NCI-H187 (cell line): ENCODE measurements at places on chromosomes 4 and X.

DNA sequence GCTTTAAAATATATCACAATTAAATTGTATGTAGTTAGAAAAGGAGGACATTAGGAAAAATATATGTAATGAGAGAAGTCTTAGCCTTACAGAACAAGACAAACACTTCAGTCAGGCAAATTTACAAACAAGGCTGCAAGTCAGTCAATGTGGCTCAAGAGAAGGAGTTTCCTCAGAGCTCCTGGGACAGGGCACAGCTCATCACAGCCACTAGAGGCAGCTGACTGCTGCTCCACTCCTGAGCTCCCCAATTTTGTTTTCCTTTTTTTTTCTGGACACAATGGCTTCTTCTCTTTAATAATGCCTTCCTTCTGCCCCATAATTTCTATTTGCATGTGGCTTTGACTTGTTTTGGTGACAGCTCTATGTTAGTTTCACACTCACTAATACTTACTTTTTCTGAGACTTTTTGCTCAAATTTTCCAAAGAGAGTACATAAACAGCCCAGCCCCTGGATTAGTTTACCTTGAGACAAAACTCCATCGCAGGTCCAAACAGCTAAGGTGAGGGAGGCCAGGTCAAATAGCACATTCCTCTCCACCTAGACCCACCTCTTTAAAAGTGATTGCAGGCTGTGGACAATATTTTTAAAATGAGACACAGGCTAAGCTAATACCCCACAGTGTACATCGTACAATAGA, 850.4 kb upstream of the FRG1 start:
- DNase-seq, result no peak

DNA sequence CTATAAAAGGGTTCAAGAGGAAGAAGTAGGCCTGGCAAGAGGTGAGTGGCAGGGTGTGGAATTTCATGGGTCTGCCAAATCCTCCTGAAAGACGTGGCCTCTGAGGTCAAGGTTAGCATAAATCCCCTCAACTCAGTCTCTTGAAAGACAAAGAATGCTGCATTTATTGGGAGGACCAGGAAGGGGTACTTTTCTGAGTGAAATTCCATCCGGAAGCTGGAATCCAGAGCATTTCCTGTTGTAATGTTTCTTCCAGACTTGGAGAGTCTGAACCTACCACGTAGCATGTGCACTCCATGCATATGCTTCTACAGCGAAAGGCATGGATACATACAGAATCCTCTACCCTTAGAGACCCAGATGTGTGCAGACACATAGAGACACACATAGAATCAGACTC, 13.4 kb upstream of the FGD1 start:
- DNase-seq, result no peak

DNA sequence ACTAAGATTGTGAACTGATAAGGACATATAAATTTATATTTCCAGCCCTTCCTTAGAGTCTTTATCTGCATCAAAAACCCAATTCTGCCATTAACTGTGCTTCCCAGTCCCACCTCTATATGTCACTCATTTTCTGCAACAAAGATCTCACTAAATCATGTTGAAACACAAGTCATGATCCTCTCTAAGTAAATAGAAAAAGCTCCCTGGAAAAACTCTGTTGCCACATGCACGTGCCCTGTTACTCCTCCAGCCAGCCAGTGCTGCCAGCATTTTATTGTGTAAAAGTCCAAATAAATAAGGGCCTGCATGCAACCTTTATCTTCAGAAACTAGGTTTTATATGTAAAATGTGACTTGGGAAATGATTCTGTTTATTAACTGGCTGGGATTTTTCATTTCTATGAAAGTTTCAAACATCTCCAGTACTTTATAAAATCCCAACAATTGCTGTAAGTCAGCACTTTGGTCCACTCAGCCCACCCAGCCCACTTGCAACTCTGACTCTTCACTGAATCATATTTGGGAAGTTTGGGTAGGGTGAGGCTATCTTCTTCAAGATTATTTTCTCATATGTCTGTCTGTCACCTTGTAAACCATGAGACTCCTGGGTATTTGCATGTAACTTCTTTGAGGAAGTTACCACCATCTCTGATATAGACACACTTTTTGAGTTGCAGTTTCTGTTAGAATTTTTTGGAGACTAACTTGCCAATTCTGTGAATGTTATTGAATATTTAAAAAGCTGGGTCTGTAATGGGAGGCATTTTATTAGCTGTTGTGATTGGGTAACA, 40.0 kb upstream of the SMARCA5 start:
- DNase-seq, result no peak

- DNase-seq, result peak; percentile 83
Observed at GRCh38 chr4:40514497-40514951, 115.1 kb downstream of the RBM47 start.

DNA sequence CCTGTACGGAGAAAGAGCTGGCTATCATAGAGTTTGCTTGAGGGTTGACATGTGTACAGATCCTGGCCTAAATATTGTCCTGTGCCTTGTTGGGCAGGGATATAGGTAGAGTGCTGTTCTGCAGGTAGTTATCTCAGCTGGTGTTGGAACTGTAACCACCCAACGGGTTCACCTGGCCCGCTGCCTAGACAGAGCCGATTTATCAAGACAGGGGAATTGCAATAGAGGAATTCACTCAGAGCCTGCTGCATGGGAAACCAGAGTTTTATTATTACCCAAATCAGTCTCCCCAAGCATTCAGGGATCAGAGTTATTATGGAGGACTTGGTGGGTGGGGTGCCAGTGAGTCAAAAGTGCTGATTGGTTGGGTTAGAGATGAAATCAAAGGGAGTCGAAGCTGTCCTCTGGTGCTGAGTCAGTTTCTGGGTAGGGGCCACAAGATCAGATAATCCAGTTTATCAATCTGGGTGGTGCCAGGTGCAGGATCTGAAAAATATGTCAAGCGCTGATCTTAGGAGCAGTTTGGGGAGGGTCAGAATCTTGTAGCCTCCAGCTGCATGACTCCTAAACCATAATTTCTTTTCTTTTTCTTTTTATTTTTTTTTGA, 42.5 kb upstream of the XIAP start:
- DNase-seq, result no peak

GRCh38 chr4:168076989-168077725, 15.2 kb upstream of the ANXA10 start:
- no peak for DNase-seq

DNA sequence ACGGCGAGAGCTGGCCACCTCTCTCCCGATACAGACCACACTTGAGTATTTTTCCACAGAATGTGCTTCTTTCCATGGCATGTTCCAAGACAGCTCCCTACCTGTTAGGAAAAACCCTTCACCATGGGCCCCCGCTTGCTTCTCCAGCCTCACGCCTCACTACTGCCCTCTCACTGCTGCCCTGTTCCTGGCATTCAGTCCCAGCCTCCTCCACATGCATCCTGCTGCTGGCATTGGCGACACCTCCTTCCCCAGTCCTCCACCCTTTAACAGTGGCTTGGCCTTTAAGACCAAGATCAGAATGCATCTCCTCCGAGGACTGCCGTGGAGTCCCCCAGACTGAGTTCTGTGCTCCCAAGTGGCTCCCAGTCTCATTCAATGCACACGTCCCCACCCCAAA, 10.7 kb downstream of the PNMA6F start:
- no peak for DNase-seq

DNA sequence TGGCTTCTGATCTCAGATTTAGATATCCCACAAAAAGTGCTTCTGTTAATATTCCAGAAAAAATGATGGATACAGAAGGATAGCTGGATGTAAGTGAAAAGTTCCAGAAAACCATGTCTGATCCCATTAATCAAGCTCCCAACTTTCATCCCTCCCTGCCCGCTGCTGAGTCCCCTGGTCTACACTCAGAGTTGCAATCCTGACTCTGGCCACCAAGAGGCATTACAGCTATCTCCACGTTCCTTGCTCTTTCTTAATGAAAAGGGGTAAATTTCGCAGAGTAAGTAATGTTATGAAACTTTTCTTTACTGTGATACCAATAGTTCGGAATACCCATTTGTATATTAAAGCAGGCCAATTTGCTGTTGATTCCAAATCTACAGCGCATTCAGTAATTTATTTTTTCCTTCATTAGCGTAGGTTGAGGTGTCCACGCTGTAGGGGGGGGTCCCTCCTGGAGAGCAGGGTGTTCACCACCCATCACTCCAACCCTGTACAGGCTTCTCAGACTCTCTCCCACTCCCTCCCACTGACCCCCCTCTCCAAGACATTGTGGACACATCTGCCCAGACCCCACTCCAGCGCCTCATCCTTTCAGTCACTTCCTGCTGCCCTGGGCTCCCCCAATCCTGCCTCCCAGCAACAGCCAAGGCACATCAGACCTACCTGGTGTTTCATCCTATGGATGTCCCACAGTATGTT, 55.1 kb downstream of the RAB40A start:
- no peak for DNase-seq

GRCh38 chrX:153412746-153413720, 1.8 kb downstream of the ZFP92 start:
- no peak for DNase-seq

DNA sequence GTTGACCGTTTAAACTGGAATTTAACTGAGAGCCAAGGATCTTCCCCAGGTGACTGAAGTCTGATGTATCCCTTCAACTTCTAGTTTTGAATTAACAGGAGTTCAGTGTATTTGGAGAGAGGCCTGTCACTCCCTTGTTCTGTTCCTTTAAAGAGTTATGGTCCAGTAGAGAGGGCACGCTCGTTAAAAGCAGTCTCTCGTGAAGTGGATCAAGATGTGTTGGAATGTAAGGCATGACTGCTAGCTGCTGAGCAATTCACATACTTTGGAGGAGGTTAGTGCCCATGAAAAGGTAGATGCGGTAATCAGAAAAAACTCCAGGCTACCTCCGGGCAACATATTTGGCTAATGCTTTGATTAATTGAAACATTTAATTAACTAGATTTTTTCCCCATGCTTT, 65.7 kb downstream of the SHROOM2 start:
- no peak for DNase-seq

DNA sequence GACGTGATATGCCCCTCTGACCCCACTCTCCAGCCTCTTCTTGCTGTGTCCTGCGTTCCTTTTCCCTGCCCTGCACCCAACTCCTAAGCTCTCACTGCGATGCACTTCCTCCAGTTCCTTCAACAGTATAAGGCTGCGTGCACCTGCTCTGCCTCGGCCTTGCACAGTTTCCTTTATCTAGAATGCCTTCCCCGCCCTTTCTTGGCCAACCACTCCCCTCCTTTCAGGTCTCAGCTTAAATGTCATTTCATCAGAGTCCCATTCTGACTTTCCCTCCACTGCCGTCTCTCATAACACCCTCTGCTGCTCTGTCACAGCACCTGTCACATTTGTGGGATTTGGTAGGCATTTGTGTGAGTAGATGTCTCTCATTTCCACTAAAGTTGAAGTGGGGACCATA, 58.4 kb upstream of the NEIL3 start:
- DNase-seq, result no peak

DNA sequence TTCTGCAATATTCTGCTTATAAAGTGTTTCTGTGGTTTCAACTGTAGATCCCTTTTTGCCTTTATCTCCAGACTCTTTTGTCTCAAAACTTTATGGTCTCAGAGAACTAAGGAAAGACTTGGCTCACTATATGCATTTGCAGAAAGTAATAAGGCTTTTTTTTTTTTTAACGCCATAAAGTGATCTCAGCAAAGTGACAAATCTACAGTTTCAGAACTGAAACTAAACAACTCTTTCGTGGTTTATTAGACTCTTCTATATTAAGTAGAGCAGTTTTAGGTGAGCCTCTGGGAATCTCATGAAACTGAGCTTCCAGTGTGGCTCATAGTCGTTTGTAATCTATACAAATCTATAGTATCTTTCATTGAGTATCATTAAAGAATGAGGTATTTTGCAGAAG, 15.3 kb downstream of the ATP7A start:
- DNase-seq, result no peak

- no peak for DNase-seq
Observed at GRCh38 chr4:7354927-7355326, 79.8 kb downstream of the PSAPL1 start.

GRCh38 chr4:169998981-169999380, 27.2 kb downstream of the MFAP3L start:
- peak; percentile 85 for DNase-seq

DNA sequence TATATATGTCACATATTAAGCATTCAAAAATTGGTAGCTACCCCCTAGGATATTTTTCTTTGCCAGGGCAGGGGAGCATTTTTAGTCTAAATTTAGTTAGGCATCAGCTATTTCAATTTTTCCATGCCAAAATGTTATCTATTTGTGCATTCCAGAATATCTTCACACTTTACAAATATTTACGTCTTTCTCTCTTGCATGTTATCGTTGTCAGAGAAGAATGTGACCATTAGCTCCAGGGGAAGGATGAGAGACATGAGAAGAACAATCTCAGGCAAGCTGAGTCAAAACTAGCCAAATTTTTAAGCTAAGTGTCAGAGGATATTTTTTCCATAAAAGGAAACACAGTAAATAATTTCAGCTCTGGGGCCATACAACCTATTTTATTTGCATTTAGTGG, 885.0 kb upstream of the EPHA5 start:
- DNase-seq, result no peak

DNA sequence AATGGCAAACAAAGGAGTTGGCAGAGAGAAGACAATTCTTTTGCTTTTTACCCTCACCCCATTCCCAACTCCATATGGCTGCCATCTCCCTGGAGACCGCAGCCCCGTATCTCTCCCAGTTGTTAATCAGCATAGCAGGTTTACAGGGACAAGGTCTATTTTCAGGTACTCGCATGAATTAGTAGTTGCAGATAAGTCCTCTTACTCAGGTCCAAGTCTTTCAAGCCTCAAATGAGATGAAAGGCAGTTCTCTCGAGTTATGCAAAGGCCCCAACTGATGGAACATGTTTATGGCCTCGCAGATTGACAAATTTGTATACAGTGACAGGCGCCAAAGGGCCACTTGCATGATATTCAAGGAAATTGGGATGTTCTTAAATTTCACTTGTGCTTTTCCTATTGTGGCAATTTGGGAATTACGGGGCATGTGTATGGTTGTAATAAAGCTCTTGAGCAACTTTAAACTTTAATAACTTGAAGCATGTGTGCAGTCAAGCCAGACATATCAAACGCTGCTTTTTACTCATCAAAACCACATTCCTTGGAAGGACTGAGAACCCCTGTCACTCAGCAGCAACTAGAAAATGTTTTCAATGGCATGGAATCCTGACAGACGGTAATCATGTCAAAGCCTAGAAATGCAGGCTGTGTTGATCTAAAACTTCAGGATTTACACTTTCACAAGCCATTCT, 45.1 kb downstream of the KDR start:
- DNase-seq, result no peak

DNA sequence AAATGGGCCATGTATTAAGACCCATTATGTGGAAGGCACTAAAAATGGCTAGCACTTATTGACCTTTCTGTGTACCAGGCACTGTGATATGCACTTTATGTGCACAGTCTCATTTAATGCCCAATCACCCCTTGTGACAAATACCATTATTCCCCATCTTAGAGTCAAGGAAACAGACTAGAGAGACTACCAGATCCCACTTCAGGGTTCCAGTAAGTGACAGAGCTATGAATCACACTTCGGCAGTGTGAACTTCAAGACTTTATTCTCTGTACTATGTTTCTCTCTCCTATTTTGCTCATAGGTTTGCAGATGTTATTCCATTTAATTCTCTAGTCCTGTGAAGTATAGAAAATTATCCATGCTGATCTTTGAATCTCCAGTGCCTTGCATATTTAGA, 107.0 kb downstream of the NFKB1 start:
- DNase-seq, result no peak

GRCh38 chr4:25144870-25145481, 15.3 kb downstream of the SEPSECS start:
- DNase-seq, result peak; percentile 13
